ENCODE measurements at places on chromosomes 2 and 18. TPM values are rescaled to one million over a fixed set of nuclear protein-coding genes. Genes with fewer than 3 reads are reported as not detected.
A peak's percentile ranks its signal among the peaks of the same experiment; 100 is the strongest.

The PROKR1 gene
- 2.8 TPM for total RNA-seq

DNA sequence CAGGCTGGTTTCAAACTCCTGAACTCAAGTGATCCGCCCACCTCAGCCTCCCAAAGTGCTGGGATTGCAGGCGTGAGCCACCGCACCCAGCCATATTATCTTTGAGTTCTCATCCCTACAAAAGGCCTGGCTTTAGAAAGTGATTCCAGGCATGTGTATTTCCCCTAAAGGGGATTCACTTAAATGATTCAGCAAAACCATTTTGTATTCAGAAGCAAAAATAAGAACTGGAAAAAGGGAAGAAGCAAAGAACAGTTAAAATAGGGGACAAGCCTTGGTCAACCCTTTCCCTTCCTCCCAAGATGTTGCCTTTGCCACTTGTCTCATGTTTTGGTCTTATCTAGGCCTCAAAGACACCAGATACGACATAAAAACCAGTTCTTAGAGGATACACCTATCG is 10.5 kb downstream of the TM4SF20 start:
- no peak for DNase-seq

- peak; percentile 31 for DNase-seq
These were observed 249.9 kb downstream of the PLCL1 start for GRCh38 chr2:198054299-198054698.

GRCh38 chr2:150817422-150817821 is 330.0 kb upstream of the RND3 start:
- no peak for DNase-seq

DNA sequence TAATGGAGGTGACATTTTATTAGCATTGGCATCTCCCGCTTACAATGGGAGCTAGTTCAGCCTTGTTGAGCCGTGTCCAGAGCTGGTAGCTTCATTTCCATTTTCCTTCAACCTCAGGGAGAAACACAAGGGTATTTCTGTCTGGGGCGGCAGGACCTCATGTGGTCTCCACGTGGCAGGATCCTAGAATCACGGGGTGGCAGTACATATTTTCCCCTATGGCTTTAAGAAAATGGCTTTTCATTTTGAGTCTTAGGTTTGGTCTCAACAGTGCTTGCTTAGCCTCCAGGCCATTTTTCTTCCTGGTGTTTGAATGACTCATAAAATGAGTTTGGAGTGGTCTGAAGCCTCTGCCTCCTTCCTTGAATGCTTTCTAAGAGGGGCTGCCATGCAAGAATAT is 20.3 kb downstream of the CABLES1 start:
- DNase-seq: no peak

Data from H7 (cell line).